A549 treated with AZD2906 at 1 μM for 4 hours (cell line): ENCODE measurements at places on chromosomes 5 and 9. TPM values are rescaled to one million over a fixed set of nuclear protein-coding genes. Genes with fewer than 3 reads are reported as not detected.

Gene TPPP
- 6.6 to 8.2 TPM (median 7.4 TPM) in 5 replicates for total RNA-seq

Gene PIP5KL1
- total RNA-seq = 1.1 to 2.4 TPM (median 1.8 TPM) in 5 replicates

Gene C9orf57
- not detected in 5 replicates for total RNA-seq

Gene IFNA13
- total RNA-seq = not detected in 5 replicates

Gene SPINK6
- 0.28 to 0.75 TPM (median 0.36 TPM) in 5 replicates for total RNA-seq

Gene TMEM8B
- 2.4 to 3.5 TPM (median 3.4 TPM) in 5 replicates for total RNA-seq

Gene GPR150
- 0.07 to 0.20 TPM (median 0.13 TPM) in 5 replicates for total RNA-seq

Gene SEMA5A
- under 0.01 TPM in 2 of 5 replicates, not detected in the others for total RNA-seq

Gene TLR4
- total RNA-seq = 0.06 to 0.12 TPM (median 0.06 TPM) in 5 replicates

Gene SLC46A2
- total RNA-seq = 0.02 TPM in 1 of 5 replicates, not detected in the others

Gene SLIT3
- total RNA-seq = 13.0 to 18.1 TPM (median 16.5 TPM) in 5 replicates

Gene CA9
- 6.0 to 10.6 TPM (median 8.0 TPM) in 5 replicates for total RNA-seq

Gene LRRTM2
- not detected in 5 replicates for total RNA-seq

Gene NOL6
- total RNA-seq = 66.8 to 75.7 TPM (median 73.8 TPM) in 5 replicates

Gene STC2
- total RNA-seq = 33.4 to 49.1 TPM (median 35.8 TPM) in 5 replicates

Gene HMMR
- 19.7 to 28.1 TPM (median 22.9 TPM) in 5 replicates for total RNA-seq

Gene PRKAA1
- total RNA-seq = 27.9 to 74.1 TPM (median 37.8 TPM) in 5 replicates

Gene PRDM9
- 0.02 TPM in 1 of 5 replicates, not detected in the others for total RNA-seq

Gene LCN9
- total RNA-seq = not detected in 5 replicates

Gene CCNO
- 4.5 to 8.1 TPM (median 7.5 TPM) in 5 replicates for total RNA-seq

Gene DOCK8
- total RNA-seq = 0.29 to 0.71 TPM (median 0.51 TPM) in 5 replicates

Gene HBEGF
- 5.7 to 7.7 TPM (median 6.5 TPM) in 5 replicates for total RNA-seq
